ENCODE measurements at places on chromosomes 4 and X.

GRCh38 chrX:47634871-47635575 is 5.3 kb upstream of the CFP start:
- no peak for DNase-seq

DNA sequence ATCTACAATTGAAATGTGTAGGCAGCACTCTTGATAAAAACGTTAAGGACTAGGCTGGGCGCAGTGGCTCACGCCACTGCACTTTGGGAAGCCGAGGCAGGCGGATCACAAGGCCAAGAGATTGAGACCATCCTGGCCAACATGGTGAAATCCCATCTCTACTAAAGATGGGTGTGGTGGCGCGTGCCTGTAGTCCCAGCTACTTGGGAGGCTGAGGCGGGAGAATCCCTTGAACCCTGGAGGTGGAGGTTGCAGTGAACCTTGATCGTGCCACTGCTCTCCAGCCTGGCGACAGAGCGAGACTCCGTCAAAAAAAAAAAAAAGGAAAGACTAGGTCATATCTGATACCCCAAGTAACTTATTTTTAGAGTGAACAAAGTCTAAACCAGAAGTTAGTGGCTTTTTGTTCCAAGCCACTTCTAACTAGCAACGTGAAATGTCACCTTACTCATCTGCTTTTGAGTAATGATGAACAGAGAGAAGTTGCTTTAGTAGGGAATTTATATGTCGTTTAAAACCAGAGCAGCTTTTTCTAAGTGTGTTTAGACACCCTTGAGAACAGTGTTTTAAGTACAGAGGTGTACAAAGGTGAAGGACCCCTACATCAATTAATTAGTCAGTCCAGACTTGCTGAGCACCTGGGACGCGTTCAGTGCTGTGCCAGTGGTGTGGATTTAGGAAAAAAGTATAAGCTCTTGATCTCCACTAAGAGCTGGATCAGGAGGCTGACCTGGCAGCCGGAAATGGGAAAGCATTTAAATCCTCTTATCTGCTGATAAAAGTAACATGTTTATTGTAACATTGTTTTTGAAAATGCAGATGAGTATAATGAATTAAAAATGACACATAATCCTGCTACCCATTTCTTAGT is 23.5 kb downstream of the SPRY1 start:
- no peak for DNase-seq

- DNase-seq = no peak
Observed at GRCh38 chr4:109462297-109462696, 28.7 kb downstream of the SEC24B start.

DNA sequence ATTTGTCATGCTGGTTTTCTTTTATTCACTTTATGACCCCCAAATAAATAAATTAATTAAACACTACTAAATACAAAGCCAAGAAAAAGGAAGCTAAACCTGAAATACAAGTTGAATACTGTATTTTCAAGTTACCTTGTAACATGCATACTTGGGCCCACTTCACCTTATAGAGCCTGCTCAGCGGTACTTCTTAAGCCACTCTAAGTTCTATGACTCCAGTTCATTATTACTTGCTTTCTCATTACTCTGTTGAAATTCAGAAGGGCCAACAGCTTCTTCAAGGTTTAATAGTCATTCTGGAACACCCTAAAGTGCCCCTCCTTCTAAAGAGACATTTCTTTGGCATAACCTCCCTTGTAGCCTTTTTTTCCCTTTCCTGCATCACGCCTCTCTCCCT is 844.5 kb downstream of the RPA4 start:
- no peak for DNase-seq

DNA sequence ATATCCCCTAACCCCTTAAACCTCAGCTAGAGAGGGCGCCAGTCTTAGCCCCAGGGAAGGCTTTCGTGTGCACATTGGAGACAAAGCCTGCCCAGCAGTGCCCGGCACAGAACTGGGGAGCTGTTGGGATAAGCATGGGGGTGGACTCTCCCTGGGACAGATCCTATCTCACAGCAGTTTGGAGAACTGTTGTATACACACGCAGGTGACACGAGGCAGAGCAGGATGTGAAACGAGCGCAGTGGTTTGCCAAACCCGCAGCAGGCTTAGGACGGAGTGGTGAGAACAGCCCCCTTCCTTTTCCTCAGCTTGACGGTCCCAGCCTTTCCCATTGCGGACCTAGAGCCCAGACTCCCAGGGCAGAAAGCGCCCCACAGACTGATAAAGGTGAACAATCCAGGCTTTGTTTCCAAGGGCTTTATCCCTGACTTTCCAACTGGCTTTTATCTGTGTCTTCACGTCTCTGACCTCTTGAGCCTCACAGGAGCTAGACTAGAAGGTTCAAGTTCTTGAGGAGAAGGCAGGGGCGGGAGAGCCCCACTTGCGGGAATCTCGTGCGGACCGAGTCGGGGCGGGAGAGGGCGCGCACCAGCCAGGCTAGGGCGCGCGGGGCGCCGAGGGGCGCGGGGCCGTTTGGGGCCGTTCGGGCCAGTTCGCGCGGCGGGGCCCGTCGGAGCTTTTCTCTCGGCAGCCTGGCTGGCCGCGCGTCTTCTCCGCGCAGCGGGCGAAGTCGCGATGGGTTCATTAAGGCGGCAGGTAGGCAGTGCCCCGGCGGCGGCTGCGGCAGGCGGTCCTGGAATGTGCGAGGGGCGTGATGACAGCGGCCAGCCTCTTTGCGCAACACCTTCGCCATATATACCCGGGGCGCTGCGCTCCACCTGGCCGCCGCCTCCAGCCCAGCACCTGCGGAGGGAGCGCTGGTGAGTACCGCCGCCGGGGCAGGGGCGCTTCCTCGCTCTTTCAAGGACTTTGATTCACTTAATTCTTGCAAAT is at the start of gene SLC34A2:
Gene SLC34A2 (plus strand): TSS at position 881 of the 993 bp plus-strand sequence. CDS start 6,650 bp downstream, outside the sequence.
- no peak for DNase-seq

DNA sequence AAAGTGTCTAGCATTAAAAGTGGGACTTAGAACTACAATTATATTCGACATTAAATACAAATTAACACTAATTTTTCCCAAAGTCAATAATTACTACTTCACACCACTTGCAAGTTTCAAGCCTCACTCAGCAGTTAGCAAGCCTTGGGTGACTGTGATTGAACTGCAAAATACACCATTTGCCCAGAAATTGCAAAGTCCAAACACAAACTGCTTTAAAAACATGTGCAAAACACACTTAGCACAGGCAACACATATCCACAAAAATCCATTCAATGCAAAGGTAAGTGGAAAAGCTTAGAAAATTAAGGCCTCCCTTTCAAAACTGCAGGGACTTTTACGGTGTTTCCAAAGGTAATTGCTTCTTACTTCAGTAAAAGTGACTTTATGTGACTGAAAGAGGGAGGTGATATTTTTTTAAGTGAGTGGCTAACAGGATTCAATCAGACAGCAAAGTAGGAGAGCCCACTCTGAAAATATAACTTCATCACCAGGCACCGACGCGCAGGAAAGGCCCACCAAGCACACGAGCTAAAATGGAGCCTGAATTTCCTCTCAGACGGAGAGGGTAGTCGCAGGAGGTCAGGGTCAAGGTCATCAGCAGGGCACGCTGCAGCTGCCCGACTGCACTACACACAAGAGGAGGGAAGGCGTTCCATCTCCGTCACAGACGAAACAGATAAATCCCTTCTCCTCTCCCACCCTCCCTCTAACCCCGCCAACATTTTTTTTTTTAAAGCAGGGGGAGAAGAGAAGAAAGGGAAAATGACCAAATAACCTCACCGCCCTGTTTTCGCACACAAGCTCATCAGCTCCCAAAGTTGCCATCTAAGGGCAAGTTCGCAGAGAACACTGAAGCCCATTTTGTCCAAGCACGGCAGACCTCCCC is 3.1 kb downstream of the ZNF827 start:
- DNase-seq = no peak

DNA sequence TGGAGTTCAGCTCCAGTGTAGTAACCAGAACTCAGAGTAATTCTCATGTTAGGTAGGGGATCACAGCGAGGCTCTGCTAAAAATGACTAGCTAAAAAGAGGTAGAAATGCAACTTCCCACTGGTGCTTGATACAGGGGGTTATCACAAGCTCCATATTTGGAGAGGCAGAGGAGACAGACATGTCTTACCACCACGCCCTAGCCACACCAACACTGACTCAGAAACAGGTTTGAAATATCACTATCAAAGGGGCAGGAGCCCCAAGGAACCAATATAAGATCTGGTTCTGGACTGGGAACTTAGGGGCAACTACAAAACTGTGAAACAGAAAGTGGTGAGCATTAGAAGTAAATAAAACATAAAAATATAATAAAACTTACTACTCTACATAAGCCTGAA is 62.9 kb downstream of the IQCM start:
- DNase-seq = no peak

DNA sequence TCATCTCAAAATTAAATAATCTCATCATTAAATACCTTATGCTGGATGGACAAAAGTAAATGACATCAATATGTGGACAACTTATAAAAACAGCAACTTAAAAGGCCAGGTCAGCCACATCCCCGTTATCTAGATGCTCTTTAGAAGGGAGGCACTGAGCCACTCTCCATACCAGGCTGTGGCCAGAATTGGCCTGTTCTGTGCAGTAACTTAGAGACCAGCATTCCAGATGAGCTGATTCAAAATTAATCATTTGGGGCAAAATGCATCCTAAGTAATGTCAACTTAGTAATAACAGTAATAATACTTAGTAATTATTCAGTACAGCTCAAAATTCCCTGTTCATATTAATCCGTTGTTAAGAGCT is 373.6 kb downstream of the FBXW7 start:
- DNase-seq = no peak

DNA sequence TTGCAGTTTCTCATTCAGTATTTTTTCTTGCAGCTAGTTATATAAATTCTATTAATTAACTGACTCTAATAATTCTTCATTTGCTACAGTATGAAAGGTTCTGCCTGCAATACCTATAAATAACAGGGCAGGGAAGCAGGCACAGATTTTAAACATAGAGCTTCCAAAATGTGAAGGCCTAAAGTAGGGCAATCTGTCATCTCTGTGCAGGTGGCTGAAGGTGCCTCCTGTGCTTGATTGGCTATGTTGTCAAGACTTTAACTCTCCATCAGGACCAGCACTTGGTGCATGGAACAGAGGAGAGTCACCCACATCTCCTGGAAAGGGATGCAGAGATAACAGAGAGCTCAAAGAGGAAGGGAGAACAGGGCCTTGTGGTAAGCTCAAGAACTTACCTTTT is 75.2 kb upstream of the TSPAN5 start:
- no peak for DNase-seq

DNA sequence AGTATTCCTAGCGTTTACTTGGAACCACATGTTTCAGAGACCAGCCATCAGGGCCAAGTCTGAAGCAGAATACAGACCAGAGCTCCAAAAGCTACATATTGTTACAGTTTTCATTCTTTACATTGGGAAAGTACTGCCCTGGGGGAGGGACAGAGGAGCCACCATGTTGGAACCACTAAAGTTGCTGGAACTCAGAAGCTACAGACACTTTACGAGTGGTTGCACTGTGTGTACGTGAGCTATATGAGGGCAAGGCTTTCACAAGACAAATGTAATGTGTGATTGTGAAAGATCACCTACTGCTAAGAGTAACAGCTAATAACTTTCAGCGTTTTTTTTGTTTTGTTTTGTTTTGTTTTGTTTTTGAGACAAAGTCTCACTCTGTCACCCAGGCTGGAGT is 11.7 kb downstream of the GPC3 start:
- no peak for DNase-seq

- DNase-seq = no peak
Observed at GRCh38 chr4:36043901-36044300, 200.4 kb downstream of the ARAP2 start.

- no peak for DNase-seq
Observed at GRCh38 chr4:53313510-53313909, 52.4 kb downstream of the SCFD2 start.

- DNase-seq = no peak
Observed at GRCh38 chr4:141023051-141023450, 110.2 kb downstream of the RNF150 start.

DNA sequence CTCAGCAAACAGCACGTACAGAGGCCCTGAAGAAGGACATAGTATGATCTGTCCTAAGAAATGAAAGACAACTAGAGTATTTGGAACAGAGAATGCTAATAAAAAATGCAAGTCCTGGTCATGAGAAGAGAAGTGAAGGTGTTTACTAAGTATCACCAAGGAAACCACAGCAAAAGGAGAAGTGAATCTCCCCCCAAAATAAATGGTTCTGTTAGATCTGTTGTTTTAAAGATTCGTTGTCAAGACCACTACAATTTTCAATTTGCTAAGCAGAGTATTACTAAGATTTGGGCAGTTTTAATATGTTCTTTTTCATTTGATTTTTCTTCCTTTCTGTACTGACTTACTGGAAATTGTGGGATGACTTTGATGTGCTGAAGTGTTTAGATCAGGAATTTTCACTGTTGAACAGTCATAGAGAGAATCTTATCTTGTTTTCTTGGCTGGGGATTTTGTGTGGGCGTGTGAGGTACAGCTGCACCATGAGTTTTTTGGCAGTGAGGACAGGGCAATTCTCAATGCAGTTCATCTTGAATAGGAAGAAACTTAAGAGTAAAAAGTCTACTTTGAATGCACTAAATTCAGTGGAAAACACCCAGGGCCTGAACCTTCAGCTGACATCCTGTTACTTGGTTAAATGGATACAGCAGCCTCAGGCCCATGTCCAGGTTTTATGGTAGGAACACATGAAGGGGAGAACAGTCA is 132.2 kb downstream of the STIM2 start:
- DNase-seq = no peak

GRCh38 chr4:173518425-173519102 is 11.5 kb downstream of the HAND2 start:
- no peak for DNase-seq

- peak; percentile 67 for DNase-seq
Observed at GRCh38 chr4:48047421-48047844, 30.9 kb downstream of the NIPAL1 start.

GRCh38 chr4:138912704-138913340 is 102.8 kb upstream of the NOCT start:
- DNase-seq = no peak

- no peak for DNase-seq
Observed at GRCh38 chrX:27444093-27444908, 18.8 kb downstream of the PPP4R3C start.

DNA sequence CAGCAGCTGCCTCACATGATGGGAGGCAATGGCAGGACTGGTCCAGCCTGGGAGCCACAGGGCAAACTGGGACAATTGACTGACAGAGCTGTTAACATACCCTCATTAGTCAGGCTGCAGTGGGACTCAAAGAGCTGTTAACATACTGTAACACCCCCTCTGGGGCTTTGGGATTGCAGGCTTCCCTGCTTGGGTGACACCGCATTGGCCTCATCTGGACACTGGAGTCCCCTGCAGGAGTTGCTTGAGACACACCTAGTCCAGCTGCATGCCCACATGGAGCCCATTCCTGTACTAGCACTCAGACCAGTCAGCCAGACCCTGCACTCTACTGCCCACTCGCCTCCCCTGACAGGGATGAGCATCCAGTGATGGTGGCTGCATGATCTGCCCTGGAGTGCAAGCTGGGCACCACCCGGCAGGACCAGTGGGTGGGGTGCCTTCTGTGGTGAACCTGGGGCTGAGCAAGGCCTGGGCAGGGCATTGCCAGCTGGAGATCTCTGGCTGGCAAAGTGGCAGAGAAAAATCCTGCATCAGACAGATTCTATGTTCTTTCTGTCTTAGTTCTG is 138.8 kb downstream of the DTHD1 start:
- DNase-seq = no peak

- no peak for DNase-seq
Observed at GRCh38 chrX:56783450-56783831, 54.4 kb downstream of the NBDY start.

All from activated CD8-positive, alpha-beta memory T cell treated with anti-CD3 and anti-CD28 coated beads for 4 hours (primary cell).